ENCODE measurements at places on chromosomes 2 and 18.

DNA sequence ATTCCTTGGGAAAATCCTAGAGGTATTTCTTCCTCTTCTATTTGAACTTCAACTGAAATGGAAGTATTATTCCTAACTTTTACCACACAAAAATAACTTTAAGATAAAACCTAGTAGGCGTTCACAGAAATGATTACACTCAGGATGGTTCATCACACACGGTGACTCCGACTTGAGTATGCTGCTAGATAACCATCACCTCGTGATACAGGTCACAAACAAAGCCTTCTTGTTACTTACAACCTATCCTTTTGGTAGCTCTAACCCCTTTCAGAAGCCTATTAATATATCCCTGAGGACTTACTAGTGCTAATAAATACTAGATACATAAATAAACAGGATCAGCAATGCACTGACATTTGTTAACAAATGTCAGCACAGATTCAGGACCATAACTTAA lies 101.0 kb upstream of the DNER start:
- no peak for DNase-seq

DNA sequence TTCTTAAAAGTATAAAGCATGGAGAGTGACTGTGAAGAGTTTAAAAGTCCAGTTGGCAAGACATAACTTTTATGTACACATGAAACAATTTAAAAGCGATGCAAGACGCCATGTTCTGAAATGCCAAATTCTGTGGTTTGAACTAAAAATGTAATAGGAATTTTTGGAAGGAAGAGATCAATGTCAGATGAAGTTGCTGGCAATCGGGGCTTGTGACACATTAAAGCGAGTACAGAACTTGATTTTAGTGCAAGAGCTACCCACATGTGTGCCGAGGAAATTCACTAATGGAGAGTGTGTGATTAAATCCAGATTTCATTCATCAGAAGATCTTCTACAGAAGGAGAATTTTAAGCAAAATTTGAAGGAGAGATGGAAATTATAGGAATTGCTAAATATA lies 220.2 kb upstream of the CCDC68 start:
- no peak for DNase-seq

DNA sequence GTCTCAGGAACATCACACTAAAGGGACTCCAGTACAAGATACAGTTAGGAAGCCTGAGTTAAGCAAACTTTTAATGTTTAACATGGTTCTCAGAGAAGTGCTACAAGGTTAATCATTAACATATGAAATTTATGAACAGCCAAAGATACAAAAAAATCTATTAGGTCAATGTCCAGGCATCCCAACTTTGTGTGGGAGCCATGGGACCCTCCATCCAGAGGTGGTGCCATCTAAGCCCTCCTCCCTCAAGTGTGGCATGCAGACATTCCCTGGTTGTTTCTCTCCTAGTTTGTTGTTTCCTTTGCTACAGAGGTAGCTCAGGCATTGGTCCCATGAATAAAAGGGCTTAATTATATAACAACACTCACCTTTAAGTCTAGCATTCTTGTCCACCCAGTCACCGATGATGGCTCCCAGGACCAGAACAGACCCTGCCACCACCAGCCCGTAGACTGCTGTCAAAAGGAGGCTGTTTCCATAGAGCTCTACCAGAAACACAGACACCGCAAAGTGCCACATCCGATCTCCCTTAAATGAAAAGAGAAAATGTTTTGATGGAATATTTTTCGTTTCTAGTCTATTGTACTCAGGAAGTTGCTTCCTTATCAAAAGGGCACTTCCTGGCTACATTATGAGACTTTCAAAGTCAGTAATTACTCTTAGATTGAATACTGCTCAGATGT lies 5.7 kb downstream of the SLC40A1 start:
- DNase-seq, result no peak

- no peak for DNase-seq
These were observed 309.7 kb downstream of the RAD51AP2 start for GRCh38 chr2:17208511-17208910.

GRCh38 chr18:46734981-46735380 lies 21.9 kb downstream of the ST8SIA5 start:
- no peak for DNase-seq

GRCh38 chr18:63676526-63677323 lies 15.0 kb upstream of the SERPINB3 start:
- no peak for DNase-seq

DNA sequence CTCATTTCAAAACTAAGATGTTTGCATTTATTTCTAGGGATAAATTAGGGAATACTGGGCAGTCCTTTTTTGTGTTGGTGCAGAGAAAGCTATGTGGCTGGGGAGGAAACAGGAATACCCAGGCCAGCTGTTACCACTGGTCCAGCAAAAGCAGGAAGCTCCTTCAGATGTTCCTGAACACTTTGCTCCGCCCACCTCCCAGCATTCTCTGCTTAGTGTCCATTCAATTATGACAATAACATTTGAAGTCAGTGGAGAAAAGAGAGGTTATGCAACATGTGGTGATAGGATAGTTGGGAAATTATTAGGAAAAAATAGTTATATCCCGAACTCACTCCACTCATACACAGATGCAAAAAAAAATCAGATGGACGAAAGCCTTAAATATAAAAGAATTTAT lies 22.1 kb upstream of the ARPC2 start:
- no peak for DNase-seq

GRCh38 chr2:218137514-218137913 lies 11.7 kb downstream of the CXCR2 start:
- DNase-seq, result no peak

DNA sequence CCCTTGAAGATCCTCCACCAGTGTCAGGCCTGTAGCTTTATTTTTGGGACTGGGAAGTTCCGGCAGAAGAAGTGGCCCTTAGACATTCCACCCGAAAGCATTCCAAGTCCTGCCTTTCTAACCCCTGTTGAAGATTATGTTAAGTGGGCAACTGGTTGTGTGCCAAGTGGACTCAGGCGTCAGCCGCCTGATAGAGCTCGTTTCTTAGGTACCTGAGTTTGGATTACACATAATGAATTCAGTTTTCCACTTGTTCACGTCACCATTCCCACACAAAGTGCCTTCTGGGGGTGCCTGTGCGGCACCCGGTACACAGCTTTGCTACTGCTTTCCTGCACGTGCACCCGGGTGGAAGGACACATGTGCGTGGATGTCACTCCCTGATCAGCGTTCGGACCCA lies 156.5 kb downstream of the PTGR3 start:
- no peak for DNase-seq

DNA sequence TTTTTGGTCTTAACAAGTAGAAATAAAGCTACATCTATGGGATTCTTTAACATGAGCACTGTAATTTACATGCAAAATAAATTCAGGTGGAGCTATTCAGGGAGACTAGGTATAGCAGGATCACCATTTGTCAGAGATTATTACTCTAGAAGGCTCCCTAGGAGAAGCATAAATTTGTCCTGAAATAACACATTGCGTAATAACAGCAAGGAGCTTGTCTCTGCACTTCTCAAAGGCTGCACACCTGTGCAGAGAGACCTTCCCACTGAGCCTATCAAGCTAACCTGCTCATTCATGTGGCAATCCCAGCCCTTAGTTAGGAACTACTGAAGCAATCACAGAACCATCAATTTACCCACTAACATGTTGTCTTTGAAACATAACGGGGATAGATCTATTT lies 437.4 kb upstream of the MC4R start:
- DNase-seq, result no peak

- DNase-seq, result no peak
These were observed 90.9 kb upstream of the SMAD7 start for GRCh38 chr18:49041435-49042245.

DNA sequence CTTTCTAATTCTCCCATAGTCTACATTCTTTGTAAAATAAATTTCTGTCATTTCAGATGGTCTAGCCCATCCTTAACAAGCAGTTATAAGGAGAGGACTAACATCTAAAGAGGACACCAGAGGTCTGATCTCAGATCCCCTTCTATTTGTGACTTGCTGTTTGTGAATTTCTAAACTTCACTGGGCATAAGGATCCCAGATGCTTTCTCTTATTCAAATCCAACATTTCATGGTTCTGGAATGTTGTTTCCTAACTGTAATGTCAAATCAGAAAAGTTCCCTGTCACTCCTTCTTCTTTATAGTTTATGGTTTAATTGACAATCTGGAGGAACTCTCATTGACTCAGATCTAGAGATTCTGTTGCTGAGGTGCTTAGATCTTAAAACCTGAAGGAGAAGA lies 430.2 kb downstream of the MEIS1 start:
- no peak for DNase-seq

GRCh38 chr2:10331702-10332401 lies 29.1 kb downstream of the HPCAL1 start:
- DNase-seq, result no peak

DNA sequence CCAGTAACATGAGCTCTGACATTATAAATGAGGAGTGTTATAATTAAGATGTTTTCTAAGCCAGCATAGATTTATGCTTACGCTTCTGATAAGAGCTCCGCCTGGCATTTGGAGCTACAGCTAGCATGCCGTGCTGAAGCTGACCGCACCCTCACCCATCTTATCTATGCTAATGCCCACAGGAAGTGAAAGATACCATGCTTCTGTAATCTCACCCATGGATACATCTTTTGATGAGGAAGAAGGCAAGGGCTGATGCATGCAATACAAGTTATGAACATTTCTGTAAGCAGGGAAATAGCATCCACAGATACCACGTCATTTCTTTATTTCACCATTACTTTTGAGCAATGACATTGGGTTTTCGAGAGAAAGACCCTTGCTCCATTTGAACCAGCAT lies 82.3 kb downstream of the ARL4C start:
- DNase-seq, result no peak

DNA sequence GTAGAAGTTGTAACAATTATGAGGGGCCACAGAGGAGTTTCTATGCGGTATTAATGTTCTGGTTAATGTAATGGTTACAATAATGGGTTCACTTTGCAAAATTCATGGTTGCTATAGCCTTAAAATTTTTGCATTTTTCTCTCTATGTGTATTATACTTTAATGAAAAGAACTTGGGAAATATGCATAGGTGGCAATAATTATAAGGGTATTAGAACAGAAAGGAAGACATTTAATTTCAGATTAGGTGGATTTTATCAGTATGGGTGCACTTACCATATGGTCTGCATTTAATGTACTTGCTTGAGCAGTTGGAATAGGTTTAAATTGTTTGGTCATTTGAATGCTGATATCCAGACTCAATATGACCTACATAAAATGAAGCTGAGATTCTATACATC lies 161.6 kb upstream of the TACR1 start:
- no peak for DNase-seq

- DNase-seq, result no peak
These were observed 114.2 kb downstream of the SRBD1 start for GRCh38 chr2:45496869-45497268.

DNA sequence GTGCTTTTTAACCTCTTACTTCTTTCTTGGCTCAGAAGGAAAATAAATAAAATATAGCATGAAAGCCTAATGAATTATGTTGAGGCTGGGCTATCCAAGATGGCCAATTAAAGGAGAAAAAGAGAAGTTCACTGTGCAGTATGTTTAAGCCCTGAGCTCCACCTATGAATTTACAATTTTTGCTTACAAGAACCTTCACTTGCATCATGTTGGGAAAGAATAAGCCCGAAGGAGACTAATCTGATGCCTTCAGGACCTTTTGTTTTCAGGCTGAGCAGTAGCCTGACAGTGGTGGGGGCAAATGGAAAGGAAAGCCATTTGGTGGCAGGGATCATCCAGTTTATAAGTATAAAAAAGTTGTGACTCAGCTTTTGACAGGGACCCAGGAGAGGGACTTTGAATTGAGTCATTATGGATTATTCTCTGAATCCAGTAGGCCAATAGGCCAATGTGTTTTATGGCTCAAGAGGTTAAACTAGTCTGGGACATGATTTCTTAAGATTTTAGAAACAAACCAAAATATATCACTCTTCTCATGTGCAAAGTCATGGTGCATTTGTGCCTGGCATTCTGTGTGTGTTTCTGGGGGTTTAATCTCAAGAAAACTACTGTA lies 56.9 kb downstream of the E2F6 start:
- DNase-seq, result no peak

GRCh38 chr2:34570266-34570872 lies 971.3 kb upstream of the FAM98A start:
- no peak for DNase-seq

GRCh38 chr18:11944786-11945185 lies 36.5 kb upstream of the IMPA2 start:
- DNase-seq, result no peak

- DNase-seq, result no peak
These were observed 47.3 kb downstream of the RBBP8 start for GRCh38 chr18:22980394-22980793.

DNA sequence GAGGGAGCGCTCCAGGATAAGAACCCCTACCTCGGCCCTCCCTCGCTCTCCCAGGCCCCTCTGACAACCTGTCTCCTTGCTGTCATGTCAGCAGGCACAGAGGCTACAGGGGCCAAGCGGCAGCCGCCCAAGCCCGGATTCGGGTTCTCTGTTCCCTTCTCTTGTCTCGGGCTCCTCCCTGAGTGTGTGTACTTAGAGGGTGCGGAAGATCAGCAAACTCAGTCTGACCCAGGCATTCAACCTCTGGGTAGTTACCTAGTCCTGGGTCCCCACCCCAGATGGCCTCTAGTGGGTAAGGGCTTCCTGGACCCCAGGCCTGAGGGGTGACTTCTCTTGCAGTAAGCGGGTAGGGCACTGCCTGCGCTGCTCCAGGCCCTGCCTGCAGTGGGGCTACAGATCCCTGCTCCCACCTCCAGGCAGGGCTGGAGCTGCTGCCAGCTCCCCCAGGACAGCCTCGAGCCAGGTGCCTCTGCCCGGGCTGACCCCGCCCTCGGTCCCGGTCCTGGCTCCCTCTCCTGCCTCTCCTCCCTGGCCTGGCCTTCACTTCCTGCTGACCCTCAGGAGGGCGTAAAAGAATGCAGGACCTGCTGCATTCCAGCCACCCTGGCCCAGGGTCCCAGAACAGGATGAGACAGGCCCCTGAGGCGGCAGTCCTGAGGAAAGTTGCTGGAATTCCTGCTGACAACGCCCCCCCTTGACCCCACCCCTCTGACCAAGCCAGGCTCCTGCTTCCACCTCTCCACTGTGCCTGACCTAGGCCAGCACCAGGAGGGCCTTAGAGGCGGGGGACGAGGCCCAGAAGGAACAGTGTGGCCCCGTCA lies 22.0 kb downstream of the GPC1 start:
- DNase-seq, result peak; percentile 12

All from right hindlimb (tissue), 1 donor.